Esophagus (tissue), 2 donors: ENCODE measurements at places on chromosomes 5 and 9. TPM values are rescaled to one million over a fixed set of nuclear protein-coding genes. Genes with fewer than 3 reads are reported as not detected.

OR1J2 gene
- polyA plus RNA-seq, result 0.04 TPM

ENTPD2 gene
- polyA plus RNA-seq, result 1.6 TPM

HK3 gene
- 1.6 TPM for polyA plus RNA-seq

CDKN2B-AS1 gene
- 0.47 TPM for polyA plus RNA-seq

ZFP37 gene
- polyA plus RNA-seq, result 0.35 TPM

NELFB gene
- polyA plus RNA-seq, result 31.7 TPM

CEP120 gene
- polyA plus RNA-seq, result 2.9 TPM

NUTM2F gene
- polyA plus RNA-seq, result not detected

PCDHA12 gene
- 0.04 TPM for polyA plus RNA-seq

WHRN gene
- 7.6 TPM for polyA plus RNA-seq

ARID3C gene
- not detected for polyA plus RNA-seq

INSL6 gene
- not detected for polyA plus RNA-seq

GADD45G gene
- 19.8 TPM for polyA plus RNA-seq

FOXD4L4 gene
- 0.08 TPM for polyA plus RNA-seq

SPAAR gene
- polyA plus RNA-seq, result 0.33 TPM

HAVCR2 gene
- 0.91 TPM for polyA plus RNA-seq

MXD3 gene
- polyA plus RNA-seq, result 32.3 TPM

SCGB3A1 gene
- 1.0 TPM for polyA plus RNA-seq

LRRC19 gene
- polyA plus RNA-seq, result not detected

SCAI gene
- 1.2 TPM for polyA plus RNA-seq

LRRTM2 gene
- polyA plus RNA-seq, result 0.02 TPM

EPB41L4B gene
- polyA plus RNA-seq, result 1.3 TPM

AGXT2 gene
- not detected for polyA plus RNA-seq

GPX3 gene
- polyA plus RNA-seq, result 277 TPM

CEP78 gene
- 5.2 TPM for polyA plus RNA-seq

NTNG2 gene
- polyA plus RNA-seq, result 0.18 TPM

CCDC183 gene
- polyA plus RNA-seq, result 0.32 TPM

DND1 gene
- polyA plus RNA-seq, result 0.76 TPM

TOMM5 gene
- polyA plus RNA-seq, result 93.3 TPM

PCDHGA5 gene
- polyA plus RNA-seq, result 0.28 TPM

MRPL50 gene
- polyA plus RNA-seq, result 5.0 TPM

CDH18 gene
- not detected for polyA plus RNA-seq

GLRA1 gene
- not detected for polyA plus RNA-seq

CYSRT1 gene
- 342 TPM for polyA plus RNA-seq

ADAMTS6 gene
- polyA plus RNA-seq, result 0.25 TPM

NR2F1 gene
- 9.5 TPM for polyA plus RNA-seq

UBE2QL1 gene
- polyA plus RNA-seq, result 0.16 TPM

DOCK8 gene
- polyA plus RNA-seq, result 3.6 TPM

SLC45A2 gene
- not detected for polyA plus RNA-seq

CNTFR gene
- 0.22 TPM for polyA plus RNA-seq

GALNT12 gene
- polyA plus RNA-seq, result 19.6 TPM

TMC1 gene
- polyA plus RNA-seq, result 10.3 TPM

SHOC1 gene
- polyA plus RNA-seq, result 0.06 TPM

LRRC26 gene
- polyA plus RNA-seq, result 0.24 TPM

IFNA13 gene
- polyA plus RNA-seq, result not detected

KIF27 gene
- polyA plus RNA-seq, result 1.2 TPM

CYLC2 gene
- not detected for polyA plus RNA-seq

DBH gene
- polyA plus RNA-seq, result 0.01 TPM

FOXD1 gene
- polyA plus RNA-seq, result 0.31 TPM
